GM04503 (cell line): ENCODE measurements at places on chromosomes 5 and 9.

DNA sequence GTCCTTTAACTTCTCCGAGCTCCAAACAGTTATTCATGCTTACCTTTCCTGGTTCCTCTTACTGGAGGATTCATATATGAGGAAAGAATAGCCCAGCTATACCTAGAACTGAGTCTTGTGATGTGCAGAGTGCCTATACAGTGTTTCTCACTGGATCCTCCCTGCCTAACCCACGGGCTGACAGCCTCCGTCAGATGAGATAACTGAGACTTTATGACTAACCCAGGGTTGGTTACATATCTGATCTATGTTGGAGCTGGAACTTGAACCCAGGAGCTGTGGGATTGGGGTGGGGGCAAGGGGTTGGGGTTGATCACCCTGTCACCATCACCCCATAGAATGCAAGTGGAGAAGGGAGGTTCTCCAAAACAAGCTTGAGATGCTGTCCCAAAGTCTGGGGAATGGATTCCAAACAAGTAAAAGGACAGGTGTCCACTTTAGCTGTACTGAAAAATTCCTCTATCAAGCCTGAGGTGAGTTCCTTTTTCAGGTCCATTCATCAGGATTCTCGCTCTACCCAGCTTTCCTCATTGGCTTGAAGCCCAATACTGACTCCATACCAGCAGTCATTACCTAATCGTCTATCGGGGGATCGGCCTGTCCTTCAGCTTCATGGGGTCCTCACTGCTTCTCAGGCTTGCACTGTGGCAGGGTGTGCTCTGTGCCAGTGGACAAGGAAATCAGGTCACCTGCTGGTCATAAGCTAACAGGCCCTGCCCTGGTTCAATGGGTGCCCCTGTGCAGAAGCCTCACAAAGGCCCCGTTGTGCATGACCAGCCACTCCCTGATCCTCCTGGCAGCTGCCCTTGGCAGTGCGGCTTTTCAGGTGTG is 100.6 kb downstream of the ARHGAP26 start:
- DNase-seq = no peak

GRCh38 chr9:93596399-93596798 is 20.0 kb downstream of the PHF2 start:
- no peak for DNase-seq

- DNase-seq = no peak
Observed at GRCh38 chr5:1799110-1799601, 481 bp downstream of the MRPL36 start.

GRCh38 chr5:5290674-5291334 is 131.7 kb upstream of the ICE1 start:
- DNase-seq = no peak

DNA sequence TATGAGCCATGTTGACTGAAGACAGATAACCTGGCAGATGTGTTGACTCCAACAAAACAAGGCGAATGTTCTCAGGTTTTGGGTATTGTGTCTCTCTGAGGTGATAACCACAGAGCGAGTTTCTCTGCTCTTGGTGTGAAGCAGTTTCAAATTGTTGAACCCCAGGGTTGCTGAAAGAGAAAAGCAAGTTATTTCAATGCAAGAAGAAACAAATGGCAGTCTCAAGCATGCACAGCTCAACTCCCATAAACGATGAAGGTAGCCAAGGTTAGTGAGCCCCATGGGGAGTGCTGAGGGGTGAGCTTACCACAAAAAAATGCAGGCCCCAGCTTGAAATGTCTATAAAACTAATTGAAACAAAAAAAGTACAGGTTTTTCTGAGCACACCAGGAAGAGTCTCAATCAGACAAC is 220.8 kb upstream of the DAPK1 start:
- peak; percentile 69 for DNase-seq

DNA sequence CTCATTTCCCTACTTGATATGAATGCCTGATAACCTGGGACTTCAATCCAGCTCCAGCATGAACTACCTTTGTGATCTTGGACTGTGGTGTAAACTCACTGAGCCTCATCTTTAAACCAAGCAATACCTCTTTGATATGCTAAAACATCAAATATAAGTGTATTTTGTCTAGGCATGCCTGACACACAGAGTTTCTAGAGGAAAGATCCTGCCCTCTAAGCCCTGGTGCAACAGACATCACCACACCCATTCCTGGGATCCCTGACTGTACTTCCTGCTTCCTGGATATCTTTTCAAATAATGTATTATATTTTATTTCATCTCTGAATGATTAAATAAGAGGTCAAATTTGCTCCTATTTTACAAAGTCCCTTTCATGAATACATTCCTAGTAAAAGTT is 55.8 kb downstream of the ANXA2R start:
- no peak for DNase-seq

DNA sequence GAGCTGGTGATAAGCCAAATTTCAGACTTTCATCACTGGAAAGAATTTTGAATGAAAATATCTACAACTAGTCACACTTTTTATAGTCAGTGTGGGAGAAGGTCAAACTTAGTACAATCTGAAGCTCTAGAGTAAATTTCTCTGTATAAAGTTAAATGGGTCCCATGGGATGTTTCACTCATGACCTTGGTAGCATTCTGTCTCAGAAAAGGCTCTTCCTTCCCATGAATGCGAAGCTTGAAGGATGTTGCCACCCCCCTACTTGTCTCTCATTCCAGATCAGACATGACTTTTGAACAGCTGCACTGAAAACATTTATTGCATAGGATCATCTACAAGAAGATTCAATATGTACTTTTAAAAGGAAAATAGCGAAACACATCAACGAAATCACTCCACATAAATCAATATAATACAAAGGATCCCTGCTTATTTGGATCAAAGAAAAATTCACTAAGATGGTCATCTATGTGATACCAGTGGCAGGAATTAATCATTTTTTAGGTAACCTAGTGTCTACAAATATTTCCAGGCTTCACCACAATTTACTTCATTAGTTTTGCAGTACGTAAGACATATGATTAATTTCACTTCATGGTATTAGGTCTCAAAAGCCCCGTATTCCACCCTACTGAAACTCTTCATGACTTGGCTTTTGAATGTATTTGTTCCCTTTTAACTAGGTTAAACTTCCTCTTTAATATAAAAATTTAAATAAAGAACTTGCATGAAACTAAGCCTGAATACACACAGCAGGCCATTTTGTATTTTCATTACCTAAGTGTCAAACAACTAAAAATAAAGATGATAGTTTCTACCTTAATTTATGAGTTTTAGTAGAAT is 4.4 kb downstream of the ST8SIA4 start:
- DNase-seq = no peak

DNA sequence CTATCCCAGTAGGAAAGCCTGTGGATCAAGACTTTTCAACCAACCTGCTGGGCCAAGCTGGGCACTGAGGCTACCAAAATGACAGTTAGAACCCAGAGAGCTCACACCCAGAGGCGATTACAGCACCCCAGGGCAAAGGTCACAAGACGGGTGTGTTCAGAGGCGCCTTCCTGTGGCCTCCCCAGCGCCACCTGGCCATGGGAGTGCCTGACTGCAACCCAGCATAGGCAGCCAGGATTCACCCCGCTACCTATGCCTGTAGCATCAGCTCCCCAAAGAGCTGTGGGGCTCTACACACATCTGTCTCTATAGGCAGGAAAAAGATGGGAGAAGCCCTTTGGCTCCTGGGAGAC is 33.5 kb downstream of the PDGFRB start:
- no peak for DNase-seq

DNA sequence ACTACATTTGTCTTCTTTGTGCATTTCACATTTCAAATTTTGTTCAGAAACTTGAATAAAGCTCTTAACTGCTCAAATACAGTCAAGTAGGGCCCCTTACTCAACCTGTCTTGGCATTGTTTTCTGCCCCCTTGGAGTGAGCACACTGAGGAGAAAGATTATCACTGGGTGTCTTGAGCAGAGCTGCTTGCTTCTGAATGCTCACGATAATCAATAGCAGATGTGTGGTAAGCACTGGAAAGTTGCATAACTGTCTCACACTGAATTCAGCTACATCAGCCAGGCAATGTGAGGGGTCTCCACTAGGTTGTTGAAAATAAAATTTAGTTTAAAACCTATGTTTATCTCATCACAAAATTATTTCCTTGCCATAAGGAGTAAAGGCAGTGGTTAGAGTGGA is 7.8 kb upstream of the TNFAIP8 start:
- DNase-seq = peak; percentile 40

DNA sequence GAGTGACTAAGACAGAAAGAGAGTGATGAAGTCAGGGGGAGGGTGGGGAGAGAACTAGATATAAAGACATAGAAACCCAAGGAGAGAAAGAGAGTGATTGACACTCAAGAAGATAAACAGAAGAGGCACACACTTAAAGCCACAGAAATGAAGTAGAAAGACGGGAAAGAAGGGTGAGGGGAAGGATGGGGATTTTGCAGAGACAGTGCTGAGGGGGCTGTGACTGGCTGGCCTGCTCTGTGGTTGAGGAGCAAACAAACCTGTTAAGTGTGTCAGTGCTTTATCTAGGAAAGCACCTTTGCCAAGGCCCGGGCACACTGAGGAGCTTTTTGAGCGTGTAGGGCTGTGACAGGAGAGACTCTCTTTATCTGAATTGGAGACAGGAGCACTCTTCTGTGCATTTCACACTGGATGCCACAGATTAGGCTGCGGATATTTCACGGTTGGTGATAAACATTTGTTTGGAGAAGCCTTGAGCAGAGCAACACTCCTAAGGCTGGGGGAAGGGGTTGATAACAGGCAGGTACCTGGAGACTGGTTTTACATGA is 109.1 kb downstream of the DOCK2 start:
- no peak for DNase-seq
